ENCODE measurements at places on chromosomes 7 and 10.

DNA sequence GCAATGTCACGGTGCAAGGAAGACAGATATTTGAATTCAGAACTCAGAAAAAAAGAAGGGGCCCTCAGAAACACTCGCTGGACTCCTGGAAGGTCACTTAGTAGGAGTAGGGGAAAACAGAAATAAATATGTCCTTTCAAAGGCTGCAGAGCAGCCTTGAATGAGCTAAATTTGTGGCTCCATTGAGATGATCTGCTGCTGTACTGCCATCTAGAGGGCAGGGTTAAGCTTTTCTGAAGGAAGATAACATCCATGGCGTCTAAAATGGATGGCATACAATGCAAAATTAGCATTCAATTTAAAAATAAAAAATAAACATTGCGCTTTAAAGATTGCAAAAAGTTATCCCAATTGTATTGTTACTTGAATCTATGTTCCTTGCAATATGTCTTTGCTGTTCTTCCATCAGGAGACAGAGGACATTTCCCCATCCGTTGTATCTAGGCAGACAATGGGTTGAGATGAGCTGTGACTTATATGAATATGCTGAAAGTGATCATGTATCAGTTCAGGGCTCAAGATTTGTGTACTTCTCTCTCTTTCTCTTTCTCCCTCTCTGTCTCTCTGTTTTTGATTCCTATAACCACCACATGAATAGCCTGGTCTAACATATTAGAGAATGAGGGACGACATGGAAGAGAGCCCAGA lies 642.2 kb downstream of the SH2D4B start:
- DNase-seq: no peak

GRCh38 chr7:121474301-121474673 lies 78.2 kb upstream of the FAM3C start:
- DNase-seq: no peak

DNA sequence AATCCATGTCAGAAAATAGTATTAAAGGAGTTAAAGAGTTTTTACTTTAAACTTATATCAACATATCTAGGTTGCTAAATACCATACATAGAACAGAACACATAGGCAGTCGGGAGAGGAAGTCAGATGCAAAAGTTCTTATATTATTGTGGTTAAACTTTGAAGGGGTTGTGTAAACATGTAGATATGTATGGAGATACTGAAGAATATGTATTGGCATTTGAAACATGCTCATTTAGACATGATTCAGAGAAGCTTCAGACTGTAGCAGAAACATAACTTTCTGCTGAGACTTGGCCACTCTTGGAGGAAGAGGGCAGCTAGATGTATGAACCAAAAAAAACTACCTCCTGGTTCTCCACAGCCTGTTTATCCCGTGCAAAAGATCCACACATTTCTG lies 103.5 kb upstream of the FERD3L start:
- no peak for DNase-seq

DNA sequence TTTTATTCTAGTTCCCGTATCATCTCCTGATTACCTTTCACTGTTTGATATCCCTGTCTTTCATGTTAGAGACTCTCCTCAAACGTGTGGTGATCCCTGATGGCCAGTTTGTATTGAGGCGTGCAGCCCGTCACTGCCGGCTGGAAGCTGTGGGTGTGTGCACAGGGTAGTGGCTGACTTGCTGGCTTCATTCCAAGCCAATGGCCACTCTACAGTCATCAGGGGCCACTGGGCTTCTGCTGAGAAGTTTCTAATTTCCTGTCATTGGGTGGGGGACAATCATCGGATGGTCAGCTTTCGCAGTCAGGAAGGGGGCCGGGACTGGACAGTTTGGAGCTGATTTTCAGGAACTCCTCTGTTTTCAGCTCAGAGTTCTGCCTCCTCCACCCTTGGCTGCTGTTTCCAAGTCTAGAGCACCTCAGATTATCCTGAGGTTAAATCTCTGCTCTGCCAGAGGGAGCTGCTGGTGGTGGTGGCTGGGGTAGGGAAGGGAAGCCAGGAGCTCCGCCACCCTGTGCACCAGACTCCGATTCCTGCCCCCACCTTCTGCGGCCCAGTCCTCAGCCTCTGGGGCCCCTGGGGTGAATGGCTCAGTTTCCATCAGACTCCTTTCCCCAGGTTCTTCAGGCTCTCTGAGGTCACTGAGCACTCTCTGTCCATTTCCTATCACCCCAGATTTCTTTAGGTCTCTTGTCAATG lies 34.9 kb downstream of the BAIAP2L1 start:
- DNase-seq: no peak

- no peak for DNase-seq
These were observed 60.9 kb upstream of the LANCL2 start for GRCh38 chr7:55304018-55304762.

DNA sequence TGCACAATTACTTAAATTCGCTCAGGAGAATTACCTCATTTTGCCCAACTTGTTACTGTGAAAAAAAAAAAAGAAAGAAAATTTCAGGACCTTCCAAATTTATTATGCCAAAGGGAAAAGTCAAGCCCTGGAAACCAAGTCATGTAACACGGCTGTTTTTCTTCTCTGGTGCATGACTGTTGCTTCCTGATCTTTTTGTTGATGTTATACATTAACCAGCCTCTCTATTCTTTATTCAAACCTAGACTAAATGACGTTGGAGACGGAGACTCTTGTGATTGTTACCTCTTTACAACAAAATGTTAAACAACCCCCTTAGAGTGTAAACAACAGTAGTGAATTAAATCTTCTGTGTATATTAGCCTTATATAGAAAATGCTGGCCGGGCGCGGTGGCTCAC lies 16.1 kb upstream of the ZC3HAV1 start:
- no peak for DNase-seq

DNA sequence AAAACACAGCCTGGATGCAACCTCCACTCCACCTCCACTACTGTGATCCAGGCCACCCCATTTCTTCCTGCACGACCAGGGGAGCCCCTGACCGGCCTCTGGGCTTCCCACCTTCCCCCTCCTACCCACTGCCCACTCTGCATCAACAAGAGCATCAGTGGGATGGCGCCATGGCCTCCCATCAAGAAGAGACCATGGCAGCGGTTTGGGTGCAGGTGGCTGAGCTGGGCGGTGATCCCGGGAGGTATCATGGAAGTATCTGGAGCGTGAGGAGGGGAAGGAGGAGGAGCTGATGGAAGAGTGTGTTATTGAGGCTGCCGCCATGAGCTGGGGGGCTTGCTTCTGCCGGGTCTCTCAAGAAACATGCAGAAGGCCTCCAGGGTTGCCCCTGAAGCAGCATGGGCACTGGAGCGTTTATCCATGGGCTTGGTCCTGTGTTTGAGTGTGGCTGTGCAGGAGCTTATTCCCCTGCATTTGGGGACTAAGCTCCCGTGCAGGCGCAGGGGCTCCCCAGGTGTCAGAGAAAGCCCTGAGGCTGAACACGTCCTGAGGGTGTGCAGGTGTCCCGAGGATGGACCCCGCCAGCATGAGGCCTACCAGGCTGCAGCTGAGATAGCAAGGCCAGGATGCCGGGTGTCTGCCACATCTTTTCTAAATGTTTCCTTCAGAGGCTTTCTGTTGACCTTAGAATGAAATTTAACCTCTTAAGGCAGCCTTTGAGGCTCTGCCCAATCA lies 99.2 kb upstream of the PCBD1 start:
- DNase-seq: no peak

DNA sequence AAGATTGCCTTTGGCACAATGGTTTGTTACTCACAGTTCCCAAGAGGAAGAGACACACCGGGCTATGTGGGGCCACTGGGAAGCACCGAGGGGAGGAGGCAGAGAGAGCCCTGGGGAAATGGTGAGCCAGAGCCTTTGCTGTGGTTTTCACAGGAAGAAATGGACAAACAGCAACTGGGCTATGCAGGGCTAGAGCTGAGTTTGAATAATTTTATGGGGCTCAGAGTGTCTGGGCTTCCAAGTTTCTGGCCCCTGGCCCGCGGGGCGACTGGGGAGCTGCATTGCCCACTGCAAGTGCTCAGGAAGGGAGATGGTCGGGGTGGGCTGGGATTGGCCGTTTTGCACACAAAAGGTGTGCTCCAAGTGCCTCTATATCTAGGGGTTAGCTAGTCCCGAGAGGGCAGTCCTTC lies 92.6 kb downstream of the CHST15 start:
- no peak for DNase-seq

GRCh38 chr7:32588657-32589056 lies 93.4 kb downstream of the AVL9 start:
- no peak for DNase-seq

- DNase-seq: no peak
These were observed 140.3 kb upstream of the ODAD2 start for GRCh38 chr10:28139138-28139537.

- no peak for DNase-seq
These were observed 43.5 kb downstream of the LOXL4 start for GRCh38 chr10:98224509-98224908.

- DNase-seq: no peak
These were observed 105.0 kb upstream of the HDAC9 start for GRCh38 chr7:18390535-18390907.

DNA sequence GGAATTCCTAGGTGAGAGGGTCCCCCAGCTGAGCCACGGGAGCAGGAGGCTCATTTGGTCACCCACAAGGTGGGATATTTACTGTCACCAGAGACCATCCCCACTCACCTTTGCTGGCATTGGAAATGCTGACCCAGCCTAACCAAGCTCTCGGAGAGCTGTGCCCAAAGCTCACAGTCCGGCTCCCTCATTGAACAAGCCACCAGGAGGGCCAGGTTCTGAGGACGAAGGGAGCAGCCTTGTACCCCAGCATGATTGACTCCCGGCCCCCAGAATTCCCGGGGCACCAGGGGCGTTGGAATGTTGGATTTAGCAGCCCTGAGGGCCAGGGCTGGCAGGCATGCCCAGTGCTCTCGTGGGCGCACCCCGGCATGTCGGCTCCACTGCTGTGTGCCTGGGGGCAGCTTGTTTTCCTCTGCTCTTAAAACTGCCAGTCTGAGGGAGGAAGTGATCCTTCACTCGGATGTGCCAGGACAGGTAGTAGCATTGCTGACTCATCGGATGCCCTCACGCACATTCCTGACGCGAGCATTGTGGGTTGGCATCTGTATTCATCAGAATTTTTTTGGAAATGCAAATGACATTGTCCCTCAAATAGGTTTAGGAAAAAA lies 23.3 kb downstream of the CLIP2 start:
- no peak for DNase-seq

- DNase-seq: no peak
These were observed 26.5 kb upstream of the SPOCK2 start for GRCh38 chr10:72114706-72115450.

- DNase-seq: no peak
These were observed 329.1 kb downstream of the PTPRN2 start for GRCh38 chr7:158258411-158259130.

GRCh38 chr10:45163315-45163975 lies 152.0 kb downstream of the OR13A1 start:
- no peak for DNase-seq

Data from substantia nigra (tissue), 51 donors.